ENCODE measurements at places on chromosomes 4 and X.

DNA sequence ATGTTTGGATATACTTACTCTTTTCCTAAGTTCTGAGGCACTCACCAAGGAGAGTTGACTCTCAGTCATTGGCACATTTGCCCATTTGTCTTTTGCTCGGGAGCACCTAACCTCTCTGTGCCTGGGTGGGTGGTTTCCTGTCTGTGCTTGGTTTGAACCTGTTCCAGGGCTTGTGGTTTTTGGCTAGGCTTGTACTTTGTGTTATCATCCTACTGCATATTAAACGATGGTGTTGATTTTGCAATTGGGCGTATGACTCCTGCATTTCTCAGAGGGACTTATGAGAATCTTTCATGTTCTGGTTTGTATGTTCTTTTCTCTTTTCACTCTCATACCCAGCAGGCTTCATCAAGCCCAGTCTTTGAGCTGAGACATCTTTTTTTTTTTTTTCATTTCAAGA lies 161.7 kb downstream of the BTC start:
- DNase-seq: no peak

DNA sequence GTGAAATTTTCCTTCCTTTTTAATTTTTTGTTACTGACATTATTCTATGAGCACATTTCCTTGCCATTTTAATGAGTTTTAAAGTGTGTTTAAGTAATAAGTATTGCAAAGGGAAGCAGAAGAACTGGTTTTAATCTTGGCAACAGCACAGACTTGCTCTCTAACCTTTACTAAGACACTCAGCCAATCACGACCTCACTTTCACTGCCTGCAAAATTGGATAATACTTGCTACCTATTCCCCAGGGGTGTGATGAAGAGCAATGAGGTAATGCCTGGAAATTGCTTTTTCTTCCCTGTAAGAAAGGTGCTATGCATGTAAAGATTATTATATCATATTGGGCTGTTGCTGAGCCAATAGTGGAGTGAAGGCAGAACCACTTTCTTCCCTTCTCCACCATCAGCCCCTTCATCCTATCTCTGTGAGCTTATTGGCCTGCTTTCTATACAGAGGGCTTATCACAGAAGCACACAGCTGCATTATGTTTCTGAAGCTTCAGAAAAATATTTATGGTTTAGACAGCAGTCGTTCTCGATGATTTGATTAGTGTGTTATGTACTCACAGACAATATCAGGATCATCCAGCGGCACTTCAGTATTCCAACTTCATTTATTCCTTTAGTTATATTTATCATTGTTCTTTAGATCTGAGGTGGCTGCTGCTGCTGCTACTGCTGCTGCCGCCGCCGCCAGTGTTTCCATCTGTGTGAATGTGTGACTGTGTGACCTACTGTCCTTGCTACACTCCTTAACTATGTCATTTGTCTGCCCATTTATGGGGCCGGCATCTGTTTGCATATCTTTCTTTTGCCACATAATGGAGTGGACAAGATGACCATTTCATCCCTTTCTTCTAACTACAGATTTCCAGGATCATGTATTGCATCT lies 255.1 kb downstream of the C4orf33 start:
- no peak for DNase-seq

DNA sequence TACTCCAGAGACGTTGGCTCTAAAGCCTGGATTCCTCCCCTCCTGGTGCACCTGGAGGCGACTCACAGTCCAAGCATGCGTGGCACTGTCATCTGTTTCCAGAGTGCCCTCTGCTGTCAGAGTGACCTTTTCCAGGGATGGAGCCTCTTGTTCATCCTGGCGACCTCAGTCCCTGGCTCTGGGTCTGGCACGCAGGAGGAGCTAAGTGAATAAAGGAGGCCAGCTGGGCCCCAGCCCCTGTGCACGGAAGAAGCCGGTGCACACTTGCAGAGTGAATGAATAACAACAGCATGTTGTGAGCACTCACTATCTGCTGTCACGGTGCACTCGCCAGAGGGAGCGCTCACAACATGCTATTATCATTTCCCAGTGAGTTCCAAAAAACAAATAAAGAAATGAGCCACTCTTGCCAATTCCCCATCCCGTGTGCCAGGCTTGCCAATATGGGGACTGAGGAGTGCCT lies 27.8 kb upstream of the PSAPL1 start:
- no peak for DNase-seq

GRCh38 chr4:109562457-109563239 lies 2.6 kb downstream of the MCUB start:
- no peak for DNase-seq

DNA sequence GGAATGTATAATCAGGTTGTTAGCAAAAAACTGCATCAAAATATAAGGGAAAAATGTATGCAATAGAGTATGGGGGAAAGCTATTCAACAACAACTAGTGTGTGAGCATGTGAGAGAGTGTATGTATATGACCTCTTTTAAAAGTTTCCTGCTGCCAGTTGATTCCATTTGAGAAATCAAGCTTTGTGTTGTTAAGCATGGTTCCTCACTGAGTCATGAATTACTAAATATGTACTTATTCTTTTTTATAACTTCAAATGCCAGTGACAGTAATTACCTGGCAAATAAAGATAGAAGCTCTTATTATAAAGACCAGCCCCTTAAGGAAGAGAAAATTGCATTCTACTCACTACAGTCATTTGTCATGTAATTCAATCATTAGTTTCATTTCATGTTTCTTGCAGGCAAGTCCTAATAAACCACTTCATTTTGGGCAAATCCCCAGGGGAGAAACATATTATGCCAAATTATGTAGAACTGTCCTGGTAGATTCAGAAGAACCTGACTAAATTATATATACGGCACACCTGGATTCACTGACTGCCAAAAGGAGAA lies 19.2 kb downstream of the RASGEF1B start:
- no peak for DNase-seq

DNA sequence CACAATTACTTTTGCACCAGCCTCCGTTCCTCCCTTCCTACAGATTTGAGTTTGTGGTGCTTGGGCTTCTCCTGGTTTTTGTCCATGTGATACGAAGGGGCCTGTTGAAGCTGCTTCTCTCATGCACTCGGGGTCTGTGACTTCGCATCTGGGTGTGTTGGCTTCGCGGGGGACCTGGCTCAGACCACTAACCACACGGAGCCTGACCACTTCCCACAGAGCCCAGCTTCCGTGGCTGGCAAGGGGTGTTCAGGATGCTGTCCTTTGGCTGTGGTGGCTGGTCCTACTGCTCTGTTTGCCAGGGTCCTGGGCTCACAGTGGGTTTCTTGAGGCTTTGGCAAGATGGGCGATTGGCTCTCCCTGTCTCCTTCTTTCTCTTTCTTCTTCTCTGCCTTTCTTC lies 19.8 kb upstream of the XG start:
- no peak for DNase-seq

DNA sequence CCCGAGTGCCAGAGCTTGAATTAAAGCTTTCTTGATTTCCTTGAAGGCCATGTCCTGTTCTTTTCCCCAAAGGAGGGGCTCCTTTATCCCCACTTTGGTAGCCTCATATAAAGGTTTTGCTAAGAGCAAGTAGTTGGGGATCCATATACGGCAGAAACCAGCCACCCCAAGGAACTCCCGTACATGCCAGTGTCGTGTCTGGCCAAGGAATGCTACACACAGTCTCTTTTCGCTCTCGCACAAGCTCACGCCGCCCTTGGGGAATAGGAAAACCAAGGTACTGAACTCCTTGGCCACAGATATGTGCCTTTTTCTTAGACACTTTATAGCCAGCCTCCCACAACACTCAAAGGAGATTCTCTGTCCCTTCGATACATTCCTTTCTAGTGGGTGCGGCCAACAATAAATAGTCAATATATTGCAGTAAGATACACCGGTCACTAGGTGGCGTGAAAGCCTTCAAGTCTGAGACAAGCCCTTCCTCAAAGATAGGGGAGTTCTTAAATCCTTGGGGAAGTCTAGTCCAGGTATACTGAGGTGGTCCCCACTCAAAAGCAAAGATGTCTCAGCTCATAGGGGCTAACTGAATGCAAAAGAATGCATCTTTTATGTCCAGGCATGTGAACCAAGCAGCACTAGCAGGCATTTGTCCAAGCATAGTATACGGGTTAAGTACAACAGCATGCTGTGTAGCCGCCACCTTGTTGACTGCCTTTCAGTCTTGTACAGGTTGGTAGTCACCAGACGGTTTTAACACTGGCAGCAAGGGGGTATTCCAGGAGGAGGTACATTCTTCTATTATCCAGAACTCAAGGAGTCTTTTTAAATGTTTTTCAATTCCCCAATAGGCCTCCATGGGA lies 57.8 kb upstream of the XAGE1B start:
- no peak for DNase-seq

- no peak for DNase-seq
Observed at GRCh38 chrX:104749951-104750610, 184.1 kb downstream of the IL1RAPL2 start.

GRCh38 chr4:40621229-40621591 lies 8.5 kb downstream of the RBM47 start:
- no peak for DNase-seq

DNA sequence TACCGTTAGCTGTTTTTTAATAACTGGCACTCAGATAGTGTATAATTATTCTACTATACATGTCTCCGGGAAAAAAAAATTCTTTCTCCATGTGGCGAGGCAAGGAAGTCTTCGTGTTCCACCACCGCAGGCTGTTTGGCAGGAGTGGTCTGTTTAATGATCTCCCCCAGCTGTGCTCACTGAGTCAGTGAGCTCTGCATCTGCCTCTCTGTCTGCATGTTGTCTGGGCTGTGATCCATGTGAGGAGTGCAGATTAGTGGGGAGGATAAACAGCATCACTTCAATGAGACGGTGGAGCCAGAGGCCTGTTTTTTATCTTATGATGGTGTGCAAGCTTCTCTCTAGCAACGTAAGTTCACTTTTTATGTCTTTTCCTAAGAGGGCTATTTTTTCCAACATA lies 69.8 kb downstream of the RPS3A start:
- DNase-seq: no peak

GRCh38 chr4:25532591-25532990 lies 123.1 kb upstream of the SLC34A2 start:
- DNase-seq: no peak

DNA sequence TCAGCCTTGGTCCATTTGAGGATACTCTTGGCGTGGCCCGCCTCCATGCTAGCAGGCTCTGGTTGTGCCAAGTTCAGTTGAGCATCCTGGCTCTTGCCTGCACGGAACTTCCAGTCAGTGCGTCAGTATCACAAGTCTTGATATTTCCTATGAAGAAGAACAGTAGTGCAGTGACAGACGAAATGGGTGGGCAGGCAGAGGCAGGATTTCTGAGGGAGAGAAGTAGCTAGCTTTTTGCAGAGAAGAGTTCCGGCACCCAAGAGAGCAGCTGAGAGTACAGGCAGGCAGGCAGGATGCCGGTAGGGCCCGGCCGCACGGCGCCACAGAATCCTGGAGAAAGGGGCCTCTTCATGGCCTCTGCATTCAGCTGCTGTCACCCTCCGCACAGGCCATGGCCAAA lies 56.1 kb upstream of the MSANTD1 start:
- DNase-seq: no peak

DNA sequence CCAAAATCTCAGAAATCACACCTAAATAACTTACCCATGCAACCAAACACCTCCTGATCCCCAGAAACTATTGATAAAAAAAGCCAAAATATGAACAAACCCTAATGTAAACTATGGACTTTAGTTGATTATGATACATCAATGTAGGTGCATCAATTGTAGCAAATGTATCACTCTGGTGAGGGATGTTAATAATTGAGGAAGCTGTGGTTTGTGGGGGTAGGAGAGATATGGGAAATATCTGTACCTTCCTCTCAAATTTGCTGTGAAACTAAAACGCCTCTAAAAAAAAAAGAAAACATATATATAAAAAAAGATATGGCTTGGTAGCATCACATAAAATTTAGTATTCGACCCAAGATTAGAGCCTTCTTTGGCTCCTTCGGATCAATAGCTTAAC lies 144.3 kb upstream of the CPEB2 start:
- DNase-seq: no peak

DNA sequence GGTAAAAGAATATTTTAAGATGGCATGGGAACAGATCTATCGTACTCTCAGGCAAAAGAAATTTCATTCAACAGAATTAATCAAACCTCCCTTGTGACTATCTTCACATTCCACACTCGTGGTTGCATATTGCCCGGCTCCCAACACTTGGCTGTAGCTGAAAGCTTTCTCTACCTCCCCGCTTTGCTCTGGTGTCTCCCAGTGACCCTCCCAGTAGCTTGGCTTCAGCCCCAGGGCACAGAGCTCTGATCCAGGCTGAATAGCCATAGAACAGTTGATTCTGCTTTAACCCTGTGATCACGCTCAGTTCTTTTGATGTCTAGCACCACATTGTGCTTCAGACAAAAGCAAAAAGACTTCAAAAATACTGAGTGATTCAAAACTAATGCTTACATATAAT lies 24.6 kb downstream of the SLC7A11 start:
- no peak for DNase-seq

DNA sequence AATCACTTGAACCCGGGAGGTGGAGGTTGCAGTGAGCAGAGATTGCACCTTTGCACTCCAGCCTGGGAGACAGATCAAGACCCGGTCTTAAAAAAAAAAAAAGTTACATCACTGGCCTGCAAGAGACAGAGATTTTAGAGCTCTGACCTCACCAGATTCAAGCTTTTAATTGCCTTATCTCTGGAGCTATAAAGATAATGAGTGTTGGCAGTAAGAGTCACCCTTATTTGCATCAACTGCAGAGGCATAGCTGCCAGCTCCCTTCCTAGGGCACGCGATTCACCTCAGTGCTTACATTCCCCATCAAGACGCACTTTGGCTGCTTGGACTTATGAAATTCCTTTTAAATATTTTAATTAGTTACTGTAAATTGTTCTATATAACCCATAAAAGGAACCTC lies 12.5 kb upstream of the SPATA4 start:
- DNase-seq: no peak

DNA sequence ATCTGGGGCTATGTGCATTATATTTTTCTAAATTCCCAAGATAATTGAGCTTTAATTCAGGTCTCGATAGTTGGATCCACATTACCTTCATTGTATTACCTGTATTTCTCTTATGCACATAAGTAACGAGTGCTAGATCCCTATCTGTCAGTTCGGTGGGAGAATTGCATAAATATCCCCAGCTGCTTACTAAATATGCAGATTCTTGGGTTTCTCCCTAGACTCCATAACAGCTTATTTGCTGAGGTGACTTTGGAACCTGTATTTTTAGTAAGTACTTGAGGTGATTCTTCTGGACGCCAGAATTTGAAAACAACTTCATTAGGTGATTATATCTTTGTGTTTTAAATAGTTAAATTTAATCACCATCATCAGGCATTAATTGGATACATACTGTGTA lies 15.0 kb downstream of the UGT8 start:
- DNase-seq: no peak

Measured in stimulated activated CD8-positive, alpha-beta memory T cell treated with anti-CD3 and anti-CD28 coated beads, Interleukin-15, amount 100 ng/mL, for 4 hours (primary cell).